ENCODE measurements at places on chromosomes 1 and 21.
A peak's percentile ranks its signal among the peaks of the same experiment; 100 is the strongest.

DNA sequence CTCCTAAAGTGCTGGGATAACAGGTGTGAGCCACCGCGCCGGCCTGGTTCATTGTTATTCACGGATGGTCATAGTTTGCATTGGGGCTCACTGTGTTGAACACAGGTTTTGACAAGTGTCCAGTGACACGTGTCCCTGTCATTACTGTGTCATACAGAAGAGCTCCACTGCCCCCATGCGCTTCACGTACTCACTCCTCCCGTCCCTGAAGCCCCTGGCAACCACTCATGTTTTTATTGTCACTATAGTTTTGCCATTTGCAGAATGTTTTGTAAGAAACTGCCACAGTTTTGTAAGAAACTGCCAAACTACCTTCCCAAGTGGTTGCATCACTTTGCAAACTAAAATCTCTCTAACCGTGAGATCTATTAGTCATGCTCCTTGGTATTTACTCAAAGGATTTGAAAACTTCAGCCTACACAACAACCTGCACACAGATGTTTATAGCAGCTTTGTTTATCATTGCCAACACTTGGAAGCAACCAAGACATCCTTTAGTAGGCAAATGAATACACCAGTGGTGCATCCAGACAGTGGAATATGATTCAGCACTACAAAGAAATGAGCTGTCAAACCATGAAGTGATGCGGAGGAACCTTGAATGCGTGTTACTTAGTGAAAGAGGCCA, 163.2 kb upstream of the COL6A1 start:
- no peak for DNase-seq

GRCh38 chr1:106319612-106320011, 736.9 kb upstream of the PRMT6 start:
- DNase-seq = no peak

GRCh38 chr1:32870615-32871363, at the start of gene FNDC5:
TSS of gene FNDC5 (minus strand) at chr1:32870912.
- no peak for DNase-seq

GRCh38 chr1:179079113-179079761, 2.6 kb upstream of the TOR3A start:
- DNase-seq = peak; percentile 97

- no peak for DNase-seq
Observed at GRCh38 chr1:88472298-88472697, 211.8 kb upstream of the PKN2 start.

DNA sequence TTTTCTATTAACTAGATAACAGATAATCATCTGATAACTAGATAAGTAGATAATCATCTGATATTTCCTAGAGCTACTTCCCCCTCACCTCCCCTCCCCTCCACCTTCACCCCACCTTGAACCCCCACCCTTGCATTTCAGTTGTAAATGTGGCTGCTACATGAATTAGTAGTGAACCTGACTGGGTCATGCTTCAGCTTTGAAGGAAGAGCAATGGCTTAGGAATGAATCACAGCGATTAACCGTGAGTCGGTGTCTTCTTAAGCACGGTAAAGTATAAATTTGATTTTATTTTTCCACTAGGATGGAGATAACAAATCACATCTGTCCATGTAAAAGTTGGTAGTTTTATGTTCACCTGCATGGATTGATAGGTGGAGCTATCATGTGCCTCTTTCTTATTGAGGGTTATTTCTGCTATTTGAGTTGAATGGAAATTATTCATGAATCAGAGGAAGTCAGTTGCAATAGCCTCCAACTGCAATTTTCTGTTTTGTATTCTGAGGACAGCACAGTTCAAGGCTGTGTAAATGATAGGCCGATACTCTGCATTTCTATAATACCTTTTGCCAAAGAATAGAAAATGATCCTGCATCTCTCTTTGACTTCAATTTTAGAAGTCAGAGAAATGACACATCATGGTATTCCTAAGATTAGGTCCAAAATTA, 235.0 kb downstream of the PTGER3 start:
- DNase-seq = no peak

- DNase-seq = no peak
Observed at GRCh38 chr21:20016435-20017005, 981.7 kb upstream of the NCAM2 start.

DNA sequence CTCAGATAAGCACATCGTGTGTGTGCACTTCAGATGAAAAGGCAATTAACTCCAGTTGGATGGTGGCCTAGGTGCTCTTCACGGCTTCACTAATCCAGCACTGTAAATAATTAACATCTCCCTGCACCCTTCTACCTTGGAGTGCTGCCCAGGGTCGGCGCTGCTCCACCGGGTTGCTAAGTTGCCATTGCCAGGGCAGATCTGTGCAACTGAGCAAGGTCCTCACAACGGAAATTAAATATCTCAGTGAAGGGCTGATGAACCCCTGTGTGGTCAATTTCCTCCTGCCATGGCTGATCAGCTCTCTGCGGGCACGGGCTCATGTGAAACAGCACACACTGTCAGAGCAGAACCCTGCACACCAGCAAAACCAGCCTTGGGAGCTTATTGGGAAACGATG, 63.2 kb downstream of the SYDE2 start:
- DNase-seq = peak; percentile 17

DNA sequence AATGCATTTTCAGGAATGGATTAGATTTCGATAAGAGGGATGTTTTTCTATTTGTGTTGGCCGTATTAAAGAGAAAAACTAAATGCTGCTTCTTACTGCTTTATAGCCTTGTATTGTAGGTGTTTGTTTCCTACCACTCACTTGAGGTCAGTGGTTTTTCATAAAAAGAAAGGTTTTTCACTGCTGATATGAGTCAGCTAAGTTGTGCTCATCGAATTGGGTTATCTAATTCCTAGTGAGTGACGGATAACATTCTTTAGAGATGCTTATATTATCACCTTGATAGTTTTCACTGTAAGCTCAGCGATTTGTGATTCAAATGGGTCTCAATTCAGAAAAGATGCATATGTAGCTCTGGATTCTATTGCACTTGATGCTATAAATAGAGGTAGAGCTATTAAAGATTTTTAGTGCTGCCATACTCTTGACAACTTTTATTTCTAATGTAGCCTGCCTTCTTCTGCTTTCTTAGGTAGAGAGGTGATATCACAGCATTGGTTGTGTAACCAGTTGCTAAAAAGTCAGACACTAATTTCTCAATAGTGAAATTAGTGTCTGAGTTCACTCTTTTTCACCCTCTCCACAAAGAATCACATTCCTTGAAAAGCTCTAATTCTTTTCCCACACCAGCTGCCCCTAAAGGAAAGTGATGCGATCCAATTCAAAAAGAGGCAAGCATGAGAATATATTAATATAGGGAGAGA, 180.0 kb downstream of the RASAL2 start:
- no peak for DNase-seq

GRCh38 chr1:1573843-1574720, 581 bp downstream of the SSU72 start:
- peak; percentile 39 for DNase-seq

- no peak for DNase-seq
Observed at GRCh38 chr1:209526137-209526536, 57.4 kb upstream of the CAMK1G start.

GRCh38 chr21:25338415-25338814, 268.9 kb downstream of the MRPL39 start:
- no peak for DNase-seq

DNA sequence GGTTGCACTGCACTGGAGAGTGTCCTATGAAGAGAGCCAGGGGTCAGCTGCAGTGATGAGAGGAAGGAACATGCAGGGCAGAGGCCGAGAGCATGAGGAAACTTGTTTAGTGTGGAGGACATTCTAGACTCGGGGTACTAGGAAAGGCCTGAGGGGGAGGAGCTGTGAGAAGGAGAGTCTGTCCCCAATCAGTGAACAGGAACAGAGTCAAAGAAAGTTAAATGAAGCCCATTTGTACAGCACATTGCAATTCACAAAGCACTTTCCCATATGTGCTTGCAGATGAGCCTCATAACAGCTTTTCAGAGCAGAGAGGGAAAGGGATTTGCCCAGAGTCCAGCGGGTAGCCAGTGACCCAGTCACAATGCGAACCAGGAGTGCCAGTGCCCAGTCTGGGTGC, 83.4 kb downstream of the NAV1 start:
- no peak for DNase-seq

GRCh38 chr1:37537378-37537777, 16.7 kb downstream of the SNIP1 start:
- DNase-seq = no peak

DNA sequence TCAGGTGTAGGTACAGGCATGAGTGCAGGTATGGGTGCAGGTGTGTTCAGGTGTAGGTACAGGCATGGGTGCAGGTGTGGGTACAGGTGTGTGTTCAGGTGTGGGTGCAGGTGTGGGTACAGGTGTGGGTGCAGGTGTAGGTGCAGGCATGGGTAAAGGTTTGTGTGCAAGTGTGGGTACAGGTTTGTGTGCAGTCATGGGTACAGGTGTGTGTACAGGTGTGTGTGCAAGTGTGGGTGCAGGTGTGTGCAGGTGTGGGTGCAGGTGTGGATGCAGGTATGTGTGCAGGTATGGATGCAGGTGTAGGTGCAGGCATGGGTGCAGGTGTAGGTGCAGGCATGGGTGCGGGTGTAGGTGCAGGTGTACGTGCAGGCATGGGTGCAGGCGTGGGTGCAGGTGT, 79.4 kb upstream of the ACTL8 start:
- no peak for DNase-seq

- DNase-seq = no peak
Observed at GRCh38 chr1:214476229-214476985, 75.0 kb downstream of the PTPN14 start.

DNA sequence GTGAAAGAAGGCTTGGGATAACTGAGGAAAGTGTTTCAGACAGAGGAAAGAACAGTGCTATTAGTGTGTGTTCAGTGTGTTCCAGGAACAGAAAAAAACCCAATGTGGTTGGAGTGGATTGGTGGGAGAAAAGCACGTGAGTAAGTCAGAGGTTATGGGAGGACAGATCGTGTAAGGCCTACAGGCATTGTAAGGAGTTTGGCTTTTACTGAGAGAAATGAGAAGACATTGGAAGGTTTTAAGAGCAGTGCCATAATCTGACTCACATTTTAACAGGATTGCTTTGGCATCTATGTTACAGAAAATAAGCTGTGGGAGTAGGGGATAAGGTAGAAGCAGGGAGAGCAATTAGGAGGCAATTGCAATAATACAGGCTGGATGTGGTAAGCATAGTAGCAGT, 4.8 kb downstream of the ARPC5 start:
- DNase-seq = no peak

- DNase-seq = no peak
Observed at GRCh38 chr1:176858433-176858916, 306.0 kb downstream of the ASTN1 start.

- DNase-seq = no peak
Observed at GRCh38 chr1:245987997-245988392, 519.1 kb downstream of the SMYD3 start.

GRCh38 chr1:9785406-9785805, 38.4 kb downstream of the CLSTN1 start:
- DNase-seq = no peak

- DNase-seq = peak; percentile 99
Observed at GRCh38 chr1:145891587-145892485, 6.2 kb upstream of the ANKRD35 start.

DNA sequence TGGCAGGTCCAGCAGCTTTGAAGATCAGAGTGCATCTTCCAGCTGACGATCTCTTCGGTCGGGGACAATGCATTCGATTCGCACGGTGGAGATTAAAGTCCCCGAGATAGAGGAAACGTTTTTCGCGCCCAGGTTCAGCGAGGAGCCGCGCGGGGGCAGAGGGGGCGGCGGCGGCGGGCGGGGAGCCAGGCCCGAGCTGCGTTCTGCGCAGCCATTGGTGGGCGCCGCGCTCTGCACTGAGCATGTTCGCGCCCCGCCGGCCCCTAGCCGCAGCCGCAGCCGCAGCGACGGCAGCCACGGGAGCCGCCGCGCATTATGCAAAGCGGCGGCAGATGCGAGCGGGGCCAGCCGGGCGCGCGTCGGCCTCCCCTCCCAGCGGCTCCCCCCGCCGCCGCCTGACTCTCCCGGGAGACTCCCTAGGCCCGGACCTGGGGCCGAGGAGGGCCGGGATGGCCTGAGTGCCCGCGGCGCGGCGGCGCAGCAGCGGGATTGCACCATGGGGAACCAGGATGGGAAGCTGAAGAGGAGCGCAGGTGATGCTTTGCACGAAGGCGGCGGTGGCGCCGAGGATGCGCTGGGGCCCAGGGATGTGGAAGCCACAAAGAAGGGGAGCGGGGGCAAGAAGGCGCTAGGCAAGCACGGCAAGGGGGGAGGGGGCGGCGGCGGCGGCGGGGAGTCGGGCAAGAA, at the start of gene FMN2:
FMN2 (plus strand) TSS at position 270 of the 687 bp plus-strand sequence; CDS start at position 497, 227 bp downstream.
- peak; percentile 6 for DNase-seq

- DNase-seq = peak; percentile 0
Observed at GRCh38 chr1:212515329-212515760, 82.6 kb downstream of the NENF start.

DNA sequence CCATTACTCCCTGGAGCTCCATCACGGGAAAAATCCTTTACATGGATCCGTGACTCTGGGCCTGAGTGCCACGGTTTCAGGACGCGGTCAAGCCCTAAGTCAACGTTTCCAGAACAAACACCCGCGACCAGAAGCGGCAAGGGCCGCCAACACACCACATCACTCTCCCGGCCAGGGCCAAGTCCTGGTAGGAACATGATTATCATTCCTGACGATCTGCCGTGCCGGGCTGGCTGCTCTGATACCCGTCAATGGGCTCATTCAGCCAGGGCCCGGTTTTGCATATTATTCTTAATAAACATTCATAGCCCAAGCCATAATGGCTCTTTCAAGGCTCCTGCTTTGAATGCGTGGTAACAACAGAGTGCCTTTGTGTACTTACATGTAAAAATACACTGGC, 44.6 kb upstream of the SIM2 start:
- DNase-seq = peak; percentile 98

DNA sequence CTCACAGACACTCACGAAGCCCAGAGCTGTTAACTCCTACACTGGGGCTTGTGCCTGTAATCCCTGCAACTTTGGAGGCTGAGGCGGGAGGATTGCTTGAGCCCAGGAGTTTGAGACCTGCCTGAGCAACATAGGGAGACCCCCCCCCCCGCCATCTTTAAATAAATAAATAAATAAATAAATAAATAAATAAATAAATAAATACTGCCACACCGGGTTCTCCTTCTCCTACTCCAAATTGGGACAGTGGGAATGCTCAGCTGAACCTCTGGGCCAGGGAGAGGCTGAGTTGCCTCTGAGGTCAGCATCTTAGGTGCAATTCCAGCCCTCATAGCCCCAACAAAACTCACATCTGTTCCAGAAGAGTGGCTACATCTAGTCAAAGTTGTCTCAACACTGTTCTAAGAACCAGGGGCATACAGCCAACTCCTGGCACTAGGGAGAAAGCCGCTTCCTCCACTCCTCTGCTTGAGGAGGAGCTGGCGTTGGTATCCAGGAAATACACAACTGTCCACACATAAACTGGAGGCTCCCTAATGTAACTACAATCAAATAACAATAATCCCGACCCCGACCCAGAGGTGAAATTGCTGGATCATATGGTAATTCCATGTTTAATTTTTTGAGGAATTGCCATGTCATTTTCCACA, 27.0 kb downstream of the C1orf216 start:
- DNase-seq = no peak

GRCh38 chr1:46689356-46689755, 17.7 kb downstream of the TEX38 start:
- no peak for DNase-seq

DNA sequence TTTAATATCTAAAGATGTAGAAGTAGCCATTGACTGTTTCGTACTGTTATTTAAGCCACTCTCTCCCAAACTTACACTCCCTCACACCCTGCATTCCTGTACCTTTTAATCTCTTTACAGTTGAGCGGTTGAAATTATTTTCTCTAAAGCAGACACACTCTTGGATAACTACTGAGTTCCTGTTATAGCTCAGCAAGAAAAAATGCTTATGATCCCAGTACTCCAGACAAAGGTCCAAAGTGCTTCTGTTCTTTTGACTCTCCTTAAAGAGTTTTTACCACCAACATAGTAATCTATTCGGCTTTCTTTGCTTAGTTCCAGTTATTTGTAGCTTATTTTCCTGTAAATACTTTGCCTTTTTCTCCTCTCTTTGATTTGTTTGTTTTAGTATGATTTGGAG, 100.1 kb downstream of the ATF6 start:
- no peak for DNase-seq
